ENCODE measurements at places on chromosomes 4 and X.

DNA sequence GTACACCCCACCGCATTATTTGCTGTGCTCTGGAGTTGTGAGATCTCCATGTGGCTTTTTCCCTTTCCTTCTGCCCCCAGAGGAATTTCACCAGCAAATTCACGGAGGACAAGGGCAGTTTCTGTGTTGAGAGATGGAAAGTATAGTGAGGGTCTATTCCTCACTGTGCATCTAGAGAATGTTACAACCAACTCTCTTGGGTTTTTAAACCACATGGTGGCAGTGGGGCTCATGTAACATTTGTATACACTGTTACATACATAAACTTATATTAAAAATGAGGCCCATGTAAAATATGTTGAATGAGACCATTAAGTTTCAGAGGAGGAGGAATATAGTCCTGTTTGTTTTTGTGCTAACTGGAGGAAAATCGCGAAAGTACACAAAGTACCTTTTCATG is 909 bp upstream of the PRKG2 start:
- DNase-seq: no peak

DNA sequence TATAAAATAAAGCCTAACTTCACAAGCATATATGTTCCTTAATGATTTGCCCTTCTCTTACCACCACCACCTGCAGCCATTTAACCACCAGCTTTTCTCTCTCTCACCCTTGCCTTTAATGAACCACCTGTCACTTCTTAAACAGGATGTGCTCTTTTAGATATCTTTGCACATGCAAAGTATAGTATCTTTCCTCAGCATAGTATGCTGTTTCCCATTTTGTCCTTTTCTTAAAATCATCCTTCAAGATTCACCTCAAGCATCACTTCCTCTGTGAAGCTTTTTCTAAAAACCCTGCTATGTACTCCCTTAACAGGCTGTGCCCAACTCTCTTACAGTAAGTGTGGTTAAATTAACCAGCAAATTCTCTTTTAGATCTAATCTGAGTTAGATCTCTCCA is 8.2 kb upstream of the CNOT6L start:
- DNase-seq: peak; percentile 33

DNA sequence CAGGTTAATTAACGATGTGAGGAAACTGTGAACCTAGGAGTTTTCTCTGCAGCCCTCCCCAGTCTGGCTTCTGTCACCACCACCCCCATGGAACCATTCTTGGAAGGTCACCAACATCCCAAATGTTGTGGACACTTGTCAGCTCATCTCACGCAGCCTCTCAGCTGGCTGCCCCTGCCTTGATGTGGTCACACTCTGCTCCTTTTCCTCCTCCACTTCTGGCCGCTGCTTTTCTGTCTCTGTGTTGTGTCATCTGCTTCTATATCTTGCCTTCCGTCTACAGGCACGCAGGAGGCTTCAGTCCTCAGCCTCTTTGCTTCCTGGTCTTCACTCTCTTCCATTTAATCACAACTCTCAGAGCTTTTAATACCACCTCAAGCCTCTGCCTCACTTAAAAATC is 371.5 kb upstream of the SLIT2 start:
- DNase-seq: no peak

DNA sequence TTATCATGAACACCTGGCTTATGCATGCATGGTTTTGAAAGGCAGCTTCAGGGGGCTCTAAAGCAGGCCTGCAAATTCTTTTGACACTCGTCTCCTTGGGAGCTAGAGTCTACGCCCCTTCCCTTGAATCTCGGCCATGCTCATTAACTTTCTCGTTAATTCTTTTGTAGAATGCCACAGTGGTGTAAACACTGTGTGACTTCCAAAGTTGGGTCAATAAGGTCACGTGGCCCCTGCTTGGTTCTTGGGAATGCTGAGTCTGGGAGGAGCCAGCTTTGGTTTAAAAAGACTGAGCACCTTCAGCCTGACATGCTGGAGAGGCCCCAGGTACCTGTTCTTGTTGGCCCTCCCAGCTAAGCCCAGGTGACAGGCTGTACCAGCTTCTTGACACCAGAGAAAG is 228.4 kb downstream of the DHRSX start:
- DNase-seq: no peak

DNA sequence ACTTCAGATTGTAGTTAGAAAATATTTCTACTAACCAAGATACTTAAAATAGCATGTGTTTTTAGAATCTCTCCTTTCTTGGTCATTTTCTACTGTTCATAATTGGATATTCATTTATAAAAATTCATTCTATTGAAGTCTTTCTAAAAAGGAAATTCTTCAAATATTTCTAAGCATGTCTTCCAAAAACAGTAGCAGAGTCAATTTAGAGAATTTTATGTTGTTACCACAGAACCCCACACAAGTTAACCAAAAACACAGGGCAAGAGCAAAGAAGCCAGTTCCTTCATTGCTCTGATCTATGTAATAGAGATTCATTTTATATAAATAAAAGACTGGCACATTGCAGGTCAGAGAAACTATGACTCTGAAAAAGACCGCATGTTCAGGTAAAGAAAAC is 345.1 kb upstream of the PITX2 start:
- no peak for DNase-seq

GRCh38 chr4:51884055-51884454 is 41.1 kb downstream of the DCUN1D4 start:
- no peak for DNase-seq

DNA sequence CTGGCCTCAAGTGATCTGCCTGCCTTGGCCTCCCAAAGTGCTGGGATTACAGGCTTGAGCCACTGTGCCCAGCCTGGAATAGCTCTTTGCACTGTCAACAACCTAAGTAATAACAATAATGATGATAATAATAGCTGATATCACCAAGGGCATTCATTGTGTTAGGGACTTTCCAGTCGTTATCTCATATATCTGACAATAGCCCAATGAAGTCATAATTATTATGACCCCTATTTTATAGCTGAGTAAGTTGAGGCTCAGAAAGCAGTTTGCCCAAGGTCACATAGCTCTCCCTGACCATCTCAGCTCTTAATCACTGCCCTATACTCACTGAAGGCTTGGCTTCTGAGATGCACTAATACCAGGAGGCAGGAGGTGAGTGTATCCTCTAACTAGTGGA is 18.7 kb upstream of the MAP7D3 start:
- no peak for DNase-seq

DNA sequence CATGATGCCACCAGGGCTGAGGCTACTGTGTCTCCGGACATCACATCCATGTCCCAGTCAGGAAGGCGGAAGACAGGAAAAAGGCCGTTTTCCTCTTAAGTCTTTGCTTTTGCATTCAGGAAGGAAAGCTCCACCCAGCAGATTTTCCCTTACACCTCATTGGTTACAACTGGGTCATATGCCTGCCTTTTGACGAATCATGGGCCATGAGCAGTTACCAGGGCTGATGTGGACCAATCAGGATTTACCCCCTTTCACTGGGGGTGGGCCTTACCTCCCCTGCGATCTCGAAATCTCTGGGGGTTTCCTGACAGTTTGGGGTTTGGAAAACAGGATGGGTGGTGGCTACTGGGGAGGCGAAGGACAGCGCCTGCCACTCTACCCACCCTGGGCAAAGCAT is 52.5 kb upstream of the GRPEL1 start:
- DNase-seq: no peak

- DNase-seq: no peak
These were observed 692 bp upstream of the SLC9A7 start for GRCh38 chrX:46759645-46759974.

DNA sequence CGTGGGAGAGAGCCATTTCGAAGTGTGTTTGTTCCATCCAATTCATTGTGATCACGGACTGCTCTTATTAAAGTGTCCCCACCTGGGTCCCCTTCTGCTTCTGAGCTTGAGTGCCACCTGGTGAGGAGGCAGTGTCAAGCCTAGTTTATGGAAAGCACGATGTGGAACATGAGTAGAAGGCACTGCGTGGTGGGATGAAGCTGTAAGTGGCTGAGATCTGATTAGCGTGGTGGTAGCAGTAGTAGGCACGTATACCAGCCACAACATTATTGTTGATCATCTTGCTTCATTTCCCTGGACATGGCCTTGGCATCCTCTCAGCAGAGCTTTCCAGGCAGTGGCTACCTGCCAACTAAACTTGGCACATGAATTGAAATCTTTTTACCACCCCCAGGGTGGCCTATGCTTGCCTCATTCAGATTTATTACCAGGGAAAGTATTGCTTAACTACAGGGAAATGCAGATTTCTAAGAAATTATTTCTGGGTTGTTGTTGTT is 46.4 kb downstream of the GPAT3 start:
- no peak for DNase-seq

DNA sequence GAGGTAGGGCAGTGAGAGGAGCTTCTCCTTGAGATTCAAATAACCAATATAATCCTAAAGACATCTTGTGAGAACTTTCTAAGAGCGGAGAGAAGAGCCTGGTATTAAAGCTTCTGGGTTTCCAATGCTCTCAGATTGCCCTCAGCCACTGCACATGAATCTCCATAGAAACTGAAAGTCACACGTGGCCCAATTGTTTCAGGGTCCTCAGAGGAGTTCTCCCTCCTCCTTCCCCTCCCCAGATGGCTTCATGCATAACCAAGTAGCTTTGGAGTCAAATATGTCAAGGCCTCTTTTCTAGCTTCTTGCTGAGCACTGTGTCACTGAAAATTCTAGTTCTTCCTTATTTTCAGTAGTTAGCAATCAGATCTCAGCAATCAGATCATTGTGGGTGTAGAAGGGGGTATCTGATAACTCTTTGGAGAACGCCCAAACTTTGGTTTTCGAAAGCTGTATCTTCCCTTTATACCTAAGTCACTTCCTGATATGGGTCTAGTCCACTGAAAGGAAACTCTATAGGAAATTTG is 2.2 kb downstream of the BTK start:
- DNase-seq: no peak

GRCh38 chr4:139844057-139844456 is 178.4 kb downstream of the MGST2 start:
- no peak for DNase-seq

DNA sequence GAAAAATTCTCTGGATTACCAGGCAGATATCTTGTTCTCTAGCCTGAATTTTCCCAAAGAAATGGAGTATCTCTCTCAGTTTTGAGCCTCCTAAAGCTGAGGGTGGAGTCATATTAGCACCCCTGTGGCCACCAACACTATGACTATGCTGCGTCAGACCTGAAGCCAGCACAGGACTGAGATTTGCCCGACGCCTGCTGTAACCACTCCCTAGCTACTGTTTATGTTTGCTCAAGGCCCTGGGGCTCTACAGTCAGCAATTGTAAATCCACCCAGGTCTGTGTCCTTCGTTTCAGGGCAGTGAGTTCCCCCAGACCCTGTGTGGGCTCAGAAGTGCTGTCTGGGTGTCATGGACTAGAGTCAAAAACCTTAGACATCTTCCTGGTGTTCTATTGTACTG is 61.4 kb downstream of the ZXDA start:
- no peak for DNase-seq

DNA sequence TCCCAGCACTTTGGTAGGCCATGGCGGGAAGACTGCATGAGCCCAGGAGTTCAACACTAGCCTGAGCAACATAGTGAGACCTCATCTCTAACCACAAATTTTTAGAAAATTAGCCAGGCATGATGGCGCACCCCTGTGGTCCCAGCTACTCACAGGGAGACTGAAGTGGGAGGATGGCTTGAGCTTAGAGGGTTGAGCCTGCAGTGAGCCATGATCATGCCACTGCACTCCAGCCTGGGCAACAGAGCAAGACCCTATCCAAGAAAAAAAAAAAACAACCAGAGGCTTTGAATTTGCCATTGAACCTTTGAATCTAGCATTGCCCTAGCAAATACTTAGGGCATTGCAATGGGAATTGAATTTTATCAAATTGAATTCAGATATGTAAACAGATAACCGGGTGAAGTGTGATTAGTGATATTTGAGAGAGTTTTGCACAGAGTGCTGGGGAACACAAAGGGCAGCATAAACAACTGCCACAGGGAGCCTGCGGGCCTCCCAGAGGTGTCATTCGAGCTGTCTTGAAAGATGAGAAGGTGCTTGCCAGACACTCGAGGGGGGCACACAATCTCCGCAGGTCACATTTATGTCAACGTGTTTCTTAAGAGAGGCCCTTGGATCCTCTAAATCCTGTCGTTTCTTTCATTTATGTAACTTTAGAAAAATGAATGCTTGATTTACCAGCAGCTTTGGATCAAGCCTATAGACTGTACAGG is 200.3 kb downstream of the AASDH start:
- DNase-seq: no peak

DNA sequence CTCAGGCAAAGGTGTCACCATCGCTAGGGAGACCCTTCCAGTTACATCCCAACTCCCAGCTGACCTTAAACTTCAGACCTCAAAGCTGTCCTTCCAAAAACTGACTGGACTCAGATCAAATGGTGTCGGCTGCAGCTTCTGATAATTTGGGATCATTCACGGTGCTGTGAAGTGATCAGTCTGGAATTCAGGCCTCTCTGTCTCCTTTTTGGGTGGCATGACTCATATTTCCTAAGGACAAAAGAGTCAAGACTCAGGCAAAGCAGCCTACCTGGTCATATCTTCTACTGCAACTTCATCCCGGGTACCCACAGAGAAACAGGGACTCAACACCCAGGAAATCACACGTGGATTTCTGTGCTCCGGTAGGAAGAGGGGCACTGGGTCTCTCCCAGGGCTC is 87.6 kb downstream of the SORCS2 start:
- DNase-seq: no peak

- DNase-seq: no peak
These were observed 945.9 kb upstream of the NDST4 start for GRCh38 chr4:116059361-116059760.

- no peak for DNase-seq
These were observed 1283.4 kb downstream of the PCDH7 start for GRCh38 chr4:32003548-32003947.

DNA sequence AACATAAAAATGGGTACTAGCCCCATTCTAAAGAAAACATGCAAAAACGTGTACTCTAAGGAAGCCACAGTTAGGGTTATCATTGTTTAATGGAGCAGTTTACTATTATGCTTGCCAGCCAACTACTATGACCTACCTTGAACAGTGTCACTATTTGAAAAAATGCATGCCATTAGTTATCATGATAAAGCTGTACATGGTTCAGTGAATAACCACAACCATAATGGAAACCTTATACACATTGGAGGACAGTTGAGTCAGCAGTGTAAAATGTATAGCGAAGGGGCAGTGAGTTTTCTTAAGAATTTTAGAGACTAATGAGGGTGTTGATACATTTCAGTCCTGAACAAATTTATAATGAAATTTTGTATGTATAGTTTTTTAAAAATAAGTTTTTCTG is 381.9 kb downstream of the GRXCR1 start:
- no peak for DNase-seq

- DNase-seq: no peak
These were observed 304.1 kb upstream of the TECRL start for GRCh38 chr4:64713256-64713840.

DNA sequence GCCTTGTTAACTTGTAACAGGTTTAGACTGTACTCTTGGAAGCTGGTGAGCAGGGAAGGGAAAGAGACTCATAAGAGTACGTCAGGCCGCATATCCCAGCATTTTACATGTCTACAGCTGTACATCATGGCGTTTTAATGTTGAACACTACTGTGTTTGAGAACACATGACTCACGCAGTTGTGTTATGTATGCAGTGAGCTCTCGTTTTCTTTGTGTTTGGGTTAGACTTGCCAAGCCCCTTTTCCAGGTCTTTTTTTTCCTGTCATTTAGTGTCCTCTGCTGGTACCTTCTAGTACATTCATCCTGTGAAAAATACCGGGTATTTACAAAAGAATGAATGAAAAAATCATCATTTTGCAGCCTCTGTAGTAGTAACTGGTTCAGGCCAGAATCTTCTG is 35.3 kb downstream of the SMS start:
- no peak for DNase-seq

GRCh38 chrX:152866386-152866785 is 31.5 kb upstream of the ZNF185 start:
- no peak for DNase-seq

Data from CD4-positive, alpha-beta T cell treated with Interleukin-6 at 100 ng/mL for 8 hours (primary cell).